ENCODE measurements at places on chromosomes 3 and 15.

DNA sequence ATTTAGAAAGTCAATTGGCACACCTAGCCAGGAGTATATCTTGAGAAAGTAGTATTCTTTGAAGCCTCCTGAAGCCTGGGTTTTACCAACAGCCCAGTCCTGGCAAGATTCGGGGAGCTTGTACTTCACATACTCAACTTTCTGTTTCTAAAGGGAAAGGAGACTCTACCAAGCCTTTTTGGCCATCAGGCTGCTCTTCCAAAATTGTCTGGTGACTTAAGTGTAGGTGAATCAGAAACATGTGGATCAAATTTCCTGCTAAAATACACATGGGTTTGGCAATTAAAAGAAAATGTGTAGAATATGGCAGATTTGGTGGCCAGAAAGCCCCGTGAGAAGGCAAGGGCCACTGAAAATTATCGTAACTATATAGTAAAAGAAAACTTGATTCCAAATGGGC, 15.9 kb upstream of the GREM1 start:
- DNase-seq: no peak

- peak; percentile 84 for DNase-seq
Measured at GRCh38 chr15:96053031-96053780, 277.3 kb upstream of the NR2F2 start.

- DNase-seq: no peak
Measured at GRCh38 chr3:59386165-59386564, 336.3 kb upstream of the CFAP20DC start.

- no peak for DNase-seq
Measured at GRCh38 chr3:50364573-50365079, 5.3 kb upstream of the TMEM115 start.

GRCh38 chr3:5007873-5008272, 28.6 kb downstream of the BHLHE40 start:
- DNase-seq: no peak

- DNase-seq: no peak
Measured at GRCh38 chr15:67790610-67791319, 34.5 kb upstream of the SKOR1 start.

DNA sequence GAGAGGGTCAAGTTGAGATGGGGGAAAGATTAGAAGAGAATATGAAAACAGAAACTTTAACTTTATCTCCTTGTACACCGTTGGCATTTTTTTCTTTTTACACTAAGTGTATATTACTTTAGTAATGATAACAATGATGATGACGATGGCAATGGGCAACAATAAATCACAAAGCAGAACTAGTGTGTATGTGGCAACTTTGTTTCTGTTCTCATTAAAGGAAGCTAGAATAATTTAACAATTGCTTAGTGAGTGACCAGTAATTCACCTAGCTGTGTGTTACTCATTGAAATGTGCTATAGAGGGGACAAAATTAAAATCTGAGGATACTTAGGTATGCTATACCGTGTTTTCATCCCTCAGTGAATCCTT, 318.5 kb upstream of the TBL1XR1 start:
- DNase-seq: no peak

DNA sequence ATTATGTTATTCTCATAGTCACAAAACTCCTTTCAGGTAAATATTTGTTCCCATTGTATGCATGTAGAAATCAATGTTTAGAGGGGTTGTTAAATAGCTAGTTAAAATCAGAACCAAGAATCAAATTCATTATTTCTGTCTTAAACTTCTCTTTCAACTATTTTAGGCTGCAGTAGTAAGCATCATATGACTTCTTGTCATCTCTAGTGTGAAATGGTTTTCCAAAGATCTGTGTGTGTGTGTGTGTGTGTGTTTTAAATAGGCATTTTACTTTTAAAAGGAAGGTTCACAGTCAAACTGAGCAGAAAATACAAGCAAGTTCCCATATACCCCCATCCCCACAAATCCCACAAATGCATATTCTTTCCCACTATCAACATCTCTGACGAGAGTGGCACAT, 506.5 kb downstream of the LPP start:
- DNase-seq: no peak

GRCh38 chr15:66124651-66125050, 128.9 kb downstream of the MEGF11 start:
- peak; percentile 99 for DNase-seq

- DNase-seq: no peak
Measured at GRCh38 chr15:44081026-44082013, 113.8 kb downstream of the FRMD5 start.

DNA sequence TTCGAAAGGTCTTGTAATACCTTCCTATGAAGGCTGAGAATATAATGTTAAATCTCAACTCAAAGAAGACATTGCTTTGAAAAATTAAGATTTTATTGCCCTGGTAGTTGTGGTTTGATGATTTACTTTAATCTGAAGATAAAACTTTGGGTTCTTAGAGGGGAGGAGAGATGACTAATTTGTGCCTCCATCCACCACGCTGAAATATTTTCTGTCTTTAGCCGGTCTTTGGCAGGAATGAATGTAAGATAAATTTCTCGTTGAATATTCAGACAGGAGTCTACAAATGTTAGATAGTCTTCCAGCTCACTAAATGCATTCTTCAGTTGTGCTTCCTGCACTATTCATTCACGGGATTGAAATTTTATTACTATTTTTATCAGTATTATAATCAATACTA, 844.3 kb upstream of the NR2F2 start:
- no peak for DNase-seq

- DNase-seq: no peak
Measured at GRCh38 chr3:41053220-41053619, 146.1 kb upstream of the CTNNB1 start.

GRCh38 chr3:178236555-178237277, 299.5 kb upstream of the KCNMB2 start:
- DNase-seq: no peak
